ENCODE measurements at places on chromosomes 1 and 21.
A peak's percentile ranks its signal among the peaks of the same experiment; 100 is the strongest.

DNA sequence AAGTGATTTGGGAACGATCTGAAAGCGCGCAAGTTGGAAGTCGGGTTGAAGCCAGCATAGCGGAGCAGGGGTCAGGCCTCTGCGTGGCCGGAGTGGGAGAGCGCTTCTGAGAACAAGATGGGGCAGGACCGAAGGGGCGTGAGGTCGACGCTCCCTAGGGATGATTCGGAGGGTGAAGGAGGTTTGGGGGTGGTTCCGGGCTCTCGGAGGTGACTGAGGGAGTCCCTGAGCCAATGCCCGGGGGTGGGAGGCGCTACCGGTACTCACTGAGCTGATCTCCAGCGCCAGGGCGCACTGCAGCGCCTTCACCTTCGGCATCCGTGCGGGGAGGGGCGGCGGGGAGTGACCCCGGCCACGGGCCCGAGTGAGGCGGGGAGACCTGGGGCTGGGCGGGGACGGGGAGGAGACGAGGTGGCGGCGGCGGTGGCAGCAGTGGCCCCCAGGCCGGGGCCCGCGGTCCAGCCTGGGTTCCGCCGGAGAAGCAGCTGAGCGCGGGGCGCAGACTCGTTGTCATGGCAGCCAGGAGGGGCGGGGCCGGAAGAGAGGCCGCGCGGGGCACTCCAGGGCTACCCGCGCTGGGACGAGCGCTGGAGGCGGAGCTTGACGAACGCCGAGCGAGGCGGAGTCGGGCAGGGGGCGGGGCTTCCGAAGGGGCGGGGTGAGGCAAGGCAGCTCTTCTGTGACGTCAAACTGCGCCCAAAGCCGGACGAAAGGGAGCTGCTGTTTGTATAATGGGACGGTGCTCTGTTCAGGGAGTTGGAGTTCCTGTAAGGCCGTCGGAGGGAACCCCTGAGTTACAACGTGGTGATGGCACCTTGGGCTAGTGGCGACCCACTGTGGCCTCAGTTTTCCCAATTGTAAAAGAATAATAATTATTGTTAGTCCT lies at the start of gene SPATA6:
Gene SPATA6, minus strand, starts transcription at position 514 of the 886 bp plus-strand sequence. Its CDS starts 196 bp downstream, at position 318.
- peak; percentile 93 for DNase-seq

DNA sequence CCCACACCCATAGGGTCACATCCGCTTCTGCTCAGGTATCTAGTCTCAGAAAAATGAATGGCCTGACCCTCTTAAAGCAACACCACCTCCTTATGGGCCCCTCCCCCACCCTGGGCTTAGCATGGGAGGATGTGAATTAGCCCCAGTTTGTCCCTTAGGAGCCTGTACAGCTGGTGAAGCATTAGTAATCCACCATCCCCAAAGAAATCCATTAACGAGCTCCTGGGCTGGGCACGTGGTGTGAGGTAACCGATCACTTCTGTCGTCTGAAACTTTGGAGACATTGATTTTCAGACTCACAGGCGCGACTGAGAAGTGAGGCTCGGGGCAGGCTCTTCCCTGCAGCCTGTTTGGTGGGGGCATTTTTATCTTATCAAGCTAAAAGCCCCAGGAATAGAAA lies 10.5 kb downstream of the RASSF5 start:
- DNase-seq: no peak

- no peak for DNase-seq
These were observed 2.9 kb downstream of the IL24 start for GRCh38 chr1:206900149-206900548.

DNA sequence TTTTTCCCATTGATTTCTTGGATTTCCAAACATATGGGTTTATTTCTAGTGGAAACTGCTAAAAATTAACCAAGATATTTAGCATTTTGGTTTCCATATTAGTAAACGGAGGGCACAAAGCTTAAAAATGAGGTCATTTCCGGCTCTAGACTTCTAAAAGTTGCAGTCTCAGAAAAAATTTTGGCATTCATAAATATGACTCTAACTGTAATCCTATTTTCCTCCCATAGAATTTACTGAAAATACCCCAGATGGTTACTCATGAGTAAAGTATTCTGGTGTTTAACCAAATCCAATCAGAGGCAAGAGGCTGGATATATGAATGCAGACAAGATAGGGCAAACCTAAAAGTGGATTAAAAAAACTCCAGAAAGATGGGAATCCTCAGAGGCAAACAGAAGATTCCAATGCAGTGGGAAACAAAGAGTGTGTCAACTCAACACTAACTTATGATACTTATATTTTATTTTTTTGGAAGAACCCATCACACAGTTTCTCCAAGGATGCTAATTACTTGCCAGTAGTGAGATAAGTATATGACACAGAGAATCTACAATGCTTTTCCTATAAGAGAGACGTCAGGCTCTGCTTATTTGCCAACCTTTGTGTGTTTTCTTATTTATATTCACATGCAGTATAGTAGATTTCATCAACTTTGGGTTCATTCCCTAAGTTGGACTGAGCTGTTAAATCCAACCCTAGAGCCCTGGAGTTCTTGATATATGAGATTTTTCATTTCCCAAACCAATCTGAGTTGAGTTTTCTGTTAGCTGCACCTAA lies 90.1 kb upstream of the BCL10 start:
- DNase-seq: no peak

- no peak for DNase-seq
These were observed 41.5 kb downstream of the LRRC3 start for GRCh38 chr21:44496564-44497550.

GRCh38 chr1:226541231-226541630 lies 7.3 kb upstream of the STUM start:
- DNase-seq: no peak

GRCh38 chr1:110210604-110211495 lies 736 bp downstream of the KCNC4 start:
- peak; percentile 55 for DNase-seq

DNA sequence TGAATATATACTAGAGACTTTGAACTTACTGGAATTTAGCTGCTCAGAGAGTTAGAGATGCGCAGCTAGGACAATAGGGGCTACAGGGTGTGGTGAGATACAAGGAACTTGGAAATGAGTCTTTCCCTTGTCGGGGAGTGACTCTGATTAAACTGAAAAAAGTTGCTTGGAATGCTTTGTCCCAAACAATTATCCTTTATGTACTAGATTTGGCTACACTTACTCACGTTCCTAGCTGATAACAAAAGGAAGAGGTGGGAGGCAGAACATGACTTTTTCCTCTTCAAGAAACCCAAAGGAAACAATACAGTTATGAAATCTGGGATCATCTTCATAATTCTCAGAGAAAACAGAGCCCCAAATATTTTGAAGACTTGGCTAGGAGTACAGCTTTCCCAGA lies 6.9 kb upstream of the CGN start:
- no peak for DNase-seq

DNA sequence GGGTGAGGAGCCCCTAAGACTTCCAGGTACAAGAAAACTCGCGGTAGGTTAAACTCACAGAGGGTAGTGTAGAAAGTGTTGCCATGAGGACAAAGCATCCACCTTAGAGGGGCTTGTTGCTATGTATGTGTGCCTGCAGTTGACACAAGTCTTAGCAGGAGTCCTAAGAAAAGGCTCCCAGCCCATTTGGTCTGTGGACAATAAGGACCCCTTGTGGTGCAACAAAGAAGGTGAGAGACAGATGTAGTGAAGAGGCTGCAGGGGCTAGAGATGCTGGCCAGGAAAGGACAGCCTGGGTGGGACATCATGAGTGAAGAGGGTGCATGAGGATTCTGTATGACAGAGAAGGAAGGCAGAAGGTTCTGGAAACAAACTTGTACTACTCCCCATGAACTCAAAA lies 36.3 kb upstream of the IL10 start:
- DNase-seq: peak; percentile 38

- no peak for DNase-seq
These were observed 71.8 kb upstream of the CSF1 start for GRCh38 chr1:109838838-109839240.

- no peak for DNase-seq
These were observed 120.7 kb downstream of the CNIH3 start for GRCh38 chr1:224736619-224737352.

- no peak for DNase-seq
These were observed 8.5 kb downstream of the SERINC2 start for GRCh38 chr1:31421371-31422040.

DNA sequence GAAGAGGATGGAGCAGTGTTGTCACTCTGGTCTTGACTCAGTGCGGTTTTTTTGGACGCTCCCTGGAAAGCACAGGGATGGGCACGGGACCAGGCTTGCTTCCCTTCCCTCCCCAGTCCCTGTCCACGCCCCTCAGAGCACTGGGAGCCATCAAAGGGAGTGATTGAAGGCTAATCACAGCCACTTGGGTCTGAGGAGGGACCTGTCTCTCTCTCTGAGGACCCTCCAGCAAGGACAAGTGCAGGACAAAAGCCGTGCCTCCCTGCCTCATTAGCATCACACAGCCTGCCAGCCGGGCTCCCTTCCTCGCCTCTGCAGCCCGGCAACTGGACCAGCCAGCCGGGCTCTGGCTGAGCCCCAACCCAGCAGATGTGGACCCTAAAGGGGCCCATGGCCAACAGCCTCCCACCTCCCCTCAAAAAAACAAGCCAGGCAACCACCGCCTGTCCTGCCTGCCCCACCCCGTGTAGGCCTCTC lies 18.6 kb upstream of the PDZK1IP1 start:
- no peak for DNase-seq

- no peak for DNase-seq
These were observed 921 bp upstream of the ASCL5 start for GRCh38 chr1:201127755-201128455.

- DNase-seq: no peak
These were observed at the start of gene PRRX1 for GRCh38 chr1:170664093-170664827. Gene PRRX1 (plus strand): TSS chr1:170664131. CDS start chr1:170664219, 88 bp downstream.

- DNase-seq: no peak
These were observed 10.4 kb downstream of the IBA57 start for GRCh38 chr1:228176024-228176395.

DNA sequence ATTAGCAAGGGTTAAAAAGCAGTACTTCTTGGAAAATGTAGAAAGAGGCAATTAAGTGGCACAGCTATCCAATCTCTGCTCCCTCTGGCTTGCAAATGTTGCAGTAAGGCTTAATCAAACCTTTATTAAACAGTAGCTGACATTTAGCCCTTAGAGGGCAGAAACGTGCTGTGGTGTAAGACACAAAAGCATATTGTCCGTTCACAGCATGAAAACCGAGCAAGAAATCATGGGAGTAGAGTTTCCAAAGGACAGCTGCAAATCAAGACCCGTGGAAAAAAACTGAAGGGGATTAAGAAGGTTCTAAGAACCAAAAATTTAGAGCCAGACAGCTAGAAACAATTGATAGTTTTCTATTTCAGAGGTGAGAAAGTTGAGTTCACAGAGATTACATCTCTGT lies 13.1 kb downstream of the ZP4 start:
- DNase-seq: no peak
